ENCODE measurements at places on chromosomes 4 and X. TPM values are rescaled to one million over a fixed set of nuclear protein-coding genes. Genes with fewer than 3 reads are reported as not detected.

GRCh38 chr4:749698-750666, 44.4 kb downstream of the PCGF3 start:
- no peak for DNase-seq

GRCh38 chr4:163590619-163591264, 96.3 kb downstream of the TMA16 start:
- no peak for DNase-seq

- DNase-seq: peak; percentile 59
Observed at GRCh38 chr4:8215001-8215427, 15.9 kb downstream of the SH3TC1 start.

- no peak for DNase-seq
Observed at GRCh38 chr4:97761445-97762114, 381.7 kb downstream of the STPG2 start.

DNA sequence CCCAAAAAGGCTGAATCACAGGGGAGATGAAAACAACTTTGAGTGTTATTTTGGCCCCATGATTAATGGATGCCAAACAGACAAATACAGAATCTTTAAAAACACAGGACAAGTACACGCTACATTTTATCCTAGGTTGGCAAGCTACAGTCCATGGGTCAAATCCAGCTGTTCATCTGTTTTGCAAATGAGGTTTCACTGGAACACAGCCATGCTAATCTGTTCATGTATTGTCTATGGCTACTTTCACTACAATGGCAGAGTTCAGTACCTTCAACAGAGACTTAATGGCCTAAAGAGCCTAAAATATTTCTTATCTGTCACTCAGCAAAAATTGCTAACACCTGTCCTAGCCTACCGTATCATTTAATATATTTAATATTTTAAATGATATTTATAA, 1548.5 kb upstream of the IGFBP7 start:
- DNase-seq: no peak

MND1 gene
- 20.3 TPM for polyA plus RNA-seq

SPACA5 gene
- 0.27 TPM for polyA plus RNA-seq

NKAP gene
- 16.7 TPM for polyA plus RNA-seq

USP17L12 gene
- polyA plus RNA-seq: not detected

Data from right renal cortex interstitium (tissue), 3 donors.